ENCODE measurements at places on chromosomes 7 and 10.

- no peak for DNase-seq
Measured at GRCh38 chr10:72523062-72523461, 102.8 kb downstream of the MICU1 start.

GRCh38 chr7:45311597-45311996 is 154.0 kb downstream of the RAMP3 start:
- no peak for DNase-seq

- DNase-seq: no peak
Measured at GRCh38 chr10:61257136-61257535, 196.0 kb downstream of the TMEM26 start.

GRCh38 chr7:132441935-132442334 is 134.3 kb downstream of the PLXNA4 start:
- no peak for DNase-seq

GRCh38 chr10:32386623-32387260 is 39.8 kb upstream of the EPC1 start:
- DNase-seq: no peak
